Fibroblast of upper back skin (primary cell): ENCODE measurements at places on chromosomes 13 and 19.
A peak's percentile ranks its signal among the peaks of the same experiment; 100 is the strongest.

DNA sequence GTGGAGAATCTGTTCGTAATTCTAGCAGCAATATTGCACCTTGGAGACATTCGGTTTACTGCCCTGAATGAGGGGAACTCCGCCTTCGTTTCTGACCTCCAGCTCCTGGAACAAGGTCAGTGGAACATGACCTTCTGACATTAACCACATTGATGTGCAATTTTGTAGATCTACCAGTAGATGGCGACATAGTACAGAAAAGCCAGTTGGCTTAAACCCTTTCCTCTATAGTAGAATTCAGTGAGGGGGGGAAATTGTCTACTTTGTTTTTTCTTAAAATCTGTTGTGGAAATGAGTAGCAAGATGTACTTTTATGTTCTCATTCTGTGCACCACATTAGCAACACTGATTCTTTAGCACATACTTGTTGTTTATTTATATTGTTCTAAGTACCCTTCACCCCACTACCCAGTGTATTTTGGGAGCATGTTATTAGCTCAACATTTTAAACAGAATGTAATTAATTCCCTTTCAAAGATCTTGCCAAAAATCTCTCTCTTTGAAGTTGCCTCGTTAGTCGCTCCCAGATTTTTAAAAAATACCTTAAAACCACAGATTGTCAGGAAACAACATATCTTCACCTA is 332.2 kb downstream of the MYO16 start:
- DNase-seq = peak; percentile 60

GRCh38 chr19:6774821-6775707 is 2.6 kb downstream of the VAV1 start:
- no peak for DNase-seq

DNA sequence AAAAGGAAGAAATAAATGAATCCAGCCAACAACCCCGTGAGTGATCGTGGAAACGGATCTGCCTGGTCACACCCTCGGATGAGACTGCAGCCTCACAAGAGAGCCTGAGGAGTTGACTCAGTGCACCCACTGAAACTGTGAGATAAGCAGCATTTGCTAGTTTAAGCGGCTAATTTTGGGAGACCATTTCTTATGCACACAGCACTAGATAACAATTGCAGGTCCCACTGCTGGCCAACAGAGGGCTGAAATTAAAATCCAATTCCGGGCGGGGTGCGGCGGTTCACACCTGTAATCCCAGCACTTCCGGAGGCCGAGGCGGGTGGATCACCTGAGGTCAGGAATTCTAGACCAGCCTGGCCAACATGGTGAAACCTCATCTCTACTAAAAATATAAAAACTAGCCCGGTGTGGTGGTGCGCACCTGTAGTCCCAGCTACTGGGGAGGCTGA is 3.6 kb downstream of the UQCR11 start:
- DNase-seq = no peak

DNA sequence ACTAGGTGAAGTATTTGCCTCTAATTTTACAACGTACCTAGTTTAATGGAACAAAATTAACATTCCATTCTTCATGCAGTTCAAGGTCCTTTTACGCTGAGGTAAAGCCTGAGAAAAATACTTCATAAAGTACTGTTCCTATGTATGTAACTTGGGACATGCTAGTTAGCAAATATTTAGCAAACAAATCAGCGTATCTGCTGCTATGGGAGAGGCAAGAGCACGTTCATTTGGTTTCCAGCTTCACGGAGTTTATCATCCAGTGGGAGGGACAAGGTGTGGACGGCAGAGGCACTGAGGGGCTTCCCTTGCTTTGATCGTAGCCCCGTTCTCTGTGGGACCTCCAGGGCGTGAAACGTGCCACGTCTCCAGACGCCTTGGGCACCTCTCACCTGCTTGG is 248.8 kb downstream of the IRS2 start:
- DNase-seq = no peak

- DNase-seq = no peak
These were observed 3.0 kb downstream of the TOMM40 start for GRCh38 chr19:44894052-44894400.

DNA sequence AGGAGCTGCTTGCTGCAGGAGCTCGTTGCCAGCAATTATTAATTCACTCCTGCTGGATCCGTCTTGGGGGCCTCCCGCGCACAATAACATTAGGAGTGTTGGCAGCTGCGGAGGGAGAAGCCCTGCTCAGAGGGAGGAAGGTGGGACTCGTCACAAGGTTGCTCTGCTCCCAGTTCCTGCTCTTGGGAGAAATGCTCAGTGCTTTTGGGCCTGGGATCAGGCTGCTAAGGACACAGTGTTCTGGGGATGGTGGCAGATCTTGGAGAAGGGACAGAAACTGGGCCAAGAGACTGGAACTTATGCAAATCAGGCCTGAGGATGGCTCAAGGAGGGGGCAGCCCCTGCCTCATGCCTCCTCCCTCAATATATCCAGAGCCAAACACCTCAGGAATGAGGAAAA is 78.9 kb upstream of the OLFM4 start:
- no peak for DNase-seq

DNA sequence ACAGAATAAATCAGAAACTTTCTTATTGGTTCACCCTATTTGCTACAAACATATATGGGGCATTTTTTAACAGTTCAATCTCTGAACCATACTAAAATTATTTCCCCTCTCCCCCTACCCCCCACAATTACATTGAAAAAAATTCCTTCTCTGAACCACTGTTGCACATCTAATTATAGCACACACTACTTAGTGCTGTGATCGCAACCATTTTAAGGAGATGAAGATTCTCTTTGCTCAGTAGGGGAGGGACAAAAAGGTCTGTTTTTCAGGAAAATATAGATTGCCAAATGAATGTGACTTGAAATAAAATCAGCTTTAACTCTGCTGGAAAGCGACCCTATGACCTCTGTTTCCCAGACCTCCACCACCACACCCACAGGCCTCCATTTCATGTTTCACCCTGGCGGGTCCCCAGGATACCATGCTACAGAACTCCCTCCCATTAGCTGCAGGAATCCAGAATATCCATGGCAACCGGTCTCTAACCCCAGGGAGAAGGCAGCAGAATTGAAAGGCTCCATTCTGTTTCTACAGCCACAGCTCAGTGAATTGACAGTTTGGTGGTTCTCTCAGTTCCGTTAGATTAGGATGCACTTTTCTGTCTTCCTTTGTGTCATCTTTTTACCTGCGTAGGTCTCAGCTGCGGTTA is 286.3 kb downstream of the TBC1D4 start:
- no peak for DNase-seq

GRCh38 chr19:29528350-29528945 is 2.7 kb downstream of the VSTM2B start:
- DNase-seq = peak; percentile 44

DNA sequence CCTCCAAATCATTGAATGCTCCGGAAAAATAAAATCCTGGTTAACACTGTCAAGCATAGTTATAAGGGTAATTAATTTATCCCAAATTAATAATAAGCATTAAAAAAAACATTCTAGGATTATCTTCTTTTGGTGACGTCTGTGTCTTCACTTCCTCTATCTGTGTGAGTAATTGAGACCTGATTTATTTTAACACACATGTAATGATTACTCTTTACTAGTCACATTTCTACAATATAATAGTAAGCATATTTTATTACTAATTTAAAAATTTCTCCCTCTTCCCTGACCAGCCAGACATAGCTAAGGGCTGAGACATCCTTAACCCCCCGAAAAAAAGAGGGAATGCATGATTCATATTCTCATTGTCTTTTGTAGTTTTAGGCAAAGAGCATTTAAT is 2.3 kb downstream of the FNDC3A start:
- peak; percentile 63 for DNase-seq

DNA sequence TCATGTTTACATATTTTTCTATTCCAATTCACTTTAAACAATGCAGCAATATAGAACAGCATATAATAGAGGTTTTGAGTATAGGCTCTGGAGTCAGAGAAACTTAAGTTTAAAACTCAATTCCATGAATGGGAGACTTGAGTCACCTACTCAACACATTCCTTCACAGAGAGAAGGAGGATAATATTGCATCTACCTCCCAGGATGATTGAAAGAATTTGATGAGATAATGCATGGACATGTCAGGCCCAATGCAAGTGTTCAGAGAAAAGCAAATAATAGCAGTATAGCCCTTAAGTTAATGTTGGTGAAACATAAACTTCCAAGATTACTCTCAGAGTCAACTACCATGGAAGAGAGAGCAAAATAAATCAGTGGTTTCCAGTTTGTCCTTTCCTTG is 170.2 kb downstream of the DCLK1 start:
- peak; percentile 60 for DNase-seq

DNA sequence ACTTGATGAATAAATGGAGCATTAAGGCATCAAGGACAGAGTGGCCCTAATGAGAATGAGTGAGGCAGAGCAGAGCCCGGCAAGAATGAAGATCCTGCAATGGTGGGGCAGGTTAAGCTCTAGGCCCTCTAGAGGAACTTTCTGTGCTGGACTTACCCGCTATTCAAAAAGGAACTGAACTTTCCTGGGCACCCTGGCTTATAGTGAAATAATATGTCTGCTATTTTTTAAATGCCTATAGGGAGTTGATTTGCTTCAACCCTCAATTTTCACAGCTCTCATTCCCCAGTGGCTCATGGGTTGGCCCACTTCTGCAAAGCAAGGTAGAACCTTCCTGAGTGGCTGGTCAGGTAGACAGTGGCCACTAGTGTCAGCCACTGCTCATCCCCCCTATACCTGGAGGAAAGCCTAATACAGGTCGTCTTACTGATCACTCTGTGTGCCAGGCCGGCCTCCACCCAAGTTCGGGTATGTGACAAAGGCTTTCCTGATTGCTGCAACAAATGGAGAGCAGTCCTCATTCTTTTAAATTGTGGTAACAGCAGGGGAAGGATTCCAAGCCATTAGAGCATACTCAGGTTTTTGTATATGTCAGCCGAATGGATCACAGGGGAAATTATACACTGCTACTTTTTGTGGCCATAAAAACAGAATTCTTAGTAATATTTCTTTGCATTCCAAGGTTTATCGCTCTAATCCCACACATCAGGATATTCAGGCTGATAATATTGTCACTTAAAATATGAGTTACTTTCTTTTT is 103.0 kb downstream of the KL start:
- DNase-seq = peak; percentile 78

- no peak for DNase-seq
These were observed 6.3 kb downstream of the KCTD12 start for GRCh38 chr13:76879883-76880270.

- no peak for DNase-seq
These were observed 14.6 kb upstream of the USE1 start for GRCh38 chr19:17200408-17201079.

DNA sequence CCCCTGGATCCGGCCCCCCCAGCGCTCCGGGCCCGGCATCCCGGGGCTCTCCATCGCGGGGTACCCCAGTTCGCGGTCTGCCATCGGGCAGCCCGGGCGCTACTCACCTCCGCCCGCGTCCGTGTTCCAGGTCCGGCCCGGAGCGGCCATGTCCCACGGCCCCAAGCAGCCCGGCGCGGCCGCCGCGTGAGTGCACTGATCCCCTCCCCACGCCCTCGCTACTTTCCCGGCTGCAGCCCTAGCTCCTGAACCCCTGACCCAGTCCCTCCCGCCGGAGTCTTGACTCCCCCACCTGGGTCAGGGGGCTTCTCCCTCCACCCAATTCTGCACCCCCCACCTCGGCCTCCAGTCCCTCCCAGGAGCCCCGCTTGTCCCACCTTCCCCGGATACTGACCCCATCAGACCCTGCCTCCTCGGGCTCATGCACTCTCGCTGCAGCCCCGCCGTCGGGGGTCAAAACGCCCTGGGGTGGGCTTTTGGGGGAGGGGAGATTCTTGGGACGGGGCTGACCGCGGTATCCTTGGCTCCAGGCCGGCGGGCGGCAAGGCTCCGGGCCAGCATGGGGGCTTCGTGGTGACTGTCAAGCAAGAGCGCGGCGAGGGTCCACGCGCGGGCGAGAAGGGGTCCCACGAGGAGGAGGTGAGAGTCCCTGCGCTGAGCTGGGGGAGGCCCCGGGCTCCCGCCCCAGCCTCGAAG is 566 bp downstream of the HMG20B start:
- no peak for DNase-seq

DNA sequence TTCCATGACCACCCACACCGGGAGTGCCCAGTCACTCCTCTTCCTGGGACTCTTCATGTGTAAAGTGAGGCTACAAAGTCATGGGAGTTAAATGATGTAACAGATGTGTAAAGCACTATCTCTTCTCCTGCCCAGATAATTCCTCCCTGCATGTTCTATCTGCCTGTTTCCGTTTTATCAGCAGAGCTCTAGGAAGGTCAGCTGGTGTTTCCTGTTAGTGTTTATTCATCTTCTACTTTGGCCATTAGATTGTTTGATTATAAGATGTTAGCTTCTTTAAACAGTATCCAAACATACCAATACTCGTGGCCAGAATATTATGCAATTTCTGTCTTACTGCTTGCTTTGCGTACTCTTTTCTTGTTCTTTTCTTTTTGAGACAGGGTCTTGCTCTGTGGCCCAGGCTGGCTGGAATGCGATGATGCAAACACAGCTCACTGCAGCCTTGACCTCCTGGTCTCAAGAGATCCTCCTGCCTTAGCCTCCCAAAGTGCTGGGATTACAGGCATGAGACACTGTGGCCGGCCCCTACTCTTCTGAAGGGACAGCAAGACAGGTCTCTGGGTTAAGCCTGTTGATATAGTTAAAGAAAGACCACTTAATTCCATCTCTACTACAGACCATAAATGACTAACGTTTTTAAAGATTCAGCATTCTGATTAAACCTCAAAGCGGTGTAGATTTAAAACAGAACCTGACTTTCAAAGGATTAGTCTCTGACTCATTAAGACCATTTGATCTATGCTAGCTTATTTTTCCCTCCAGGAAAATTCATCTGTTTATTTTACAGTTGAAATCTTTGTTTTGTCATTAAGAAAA is 97.4 kb upstream of the AKAP11 start:
- DNase-seq = peak; percentile 21

- DNase-seq = no peak
These were observed 49.9 kb upstream of the MEDAG start for GRCh38 chr13:30856005-30856790.

GRCh38 chr13:98548230-98548629 is 28.7 kb downstream of the STK24 start:
- DNase-seq = no peak

DNA sequence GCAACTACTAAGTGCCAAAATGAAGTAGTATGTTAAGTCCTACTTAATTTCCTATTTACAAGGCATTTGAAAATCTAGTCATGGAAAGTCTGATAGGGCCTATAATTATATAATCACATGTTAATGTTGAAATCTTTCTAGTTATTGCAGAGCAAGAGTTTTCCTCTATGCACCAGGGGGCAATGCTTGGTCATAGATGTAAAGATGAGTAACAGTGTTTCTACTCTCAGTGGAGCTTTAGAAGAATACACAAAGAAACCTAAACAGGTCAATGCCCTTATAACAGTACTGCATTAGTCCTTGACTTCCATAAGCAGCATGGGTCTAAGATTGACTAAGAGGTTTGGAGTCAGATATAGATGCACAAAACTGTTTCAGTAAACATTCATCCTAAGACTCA is 218.7 kb downstream of the KCTD12 start:
- DNase-seq = peak; percentile 71
